NCI-H1694 treated with DMSO at 0.1 percent for 48 hours (cell line): ENCODE measurements at places on chromosomes 16 and 17.

- DNase-seq = no peak
Measured at GRCh38 chr17:37190493-37190892, 185.3 kb upstream of the C17orf78 start.

DNA sequence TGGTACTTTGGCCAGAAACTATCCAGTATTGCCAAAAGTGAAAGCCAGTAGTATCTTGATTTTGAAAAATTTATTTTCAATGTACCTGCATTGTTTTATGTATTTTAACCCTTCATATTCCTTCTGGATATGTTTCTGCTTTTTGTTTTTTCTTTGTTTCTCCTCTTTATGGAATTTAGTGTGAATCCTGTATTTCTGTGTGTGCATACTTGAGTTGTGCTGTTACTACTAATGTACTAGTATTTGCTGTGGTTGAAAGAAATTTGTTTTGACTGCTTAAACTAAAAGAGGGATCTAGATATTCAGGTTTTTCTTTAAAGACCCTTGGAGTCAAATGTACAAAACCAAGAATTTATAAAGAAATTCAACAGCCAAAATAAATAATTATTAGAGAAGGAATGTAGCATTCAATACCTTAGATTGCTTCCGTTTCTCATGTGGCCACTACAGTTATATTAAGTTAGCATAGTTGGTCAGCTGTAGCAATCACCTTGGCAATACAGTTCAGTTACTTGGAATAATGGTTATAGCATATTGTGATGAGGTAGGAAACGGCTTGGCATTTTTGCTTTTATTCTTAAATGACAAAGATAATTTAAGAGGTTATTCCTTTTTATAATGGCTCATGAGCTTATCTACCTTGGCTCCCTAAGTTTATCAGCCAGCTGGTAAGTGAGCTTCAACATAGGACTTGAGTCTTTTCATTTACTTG is 4.9 kb downstream of the PHKB start:
- no peak for DNase-seq

DNA sequence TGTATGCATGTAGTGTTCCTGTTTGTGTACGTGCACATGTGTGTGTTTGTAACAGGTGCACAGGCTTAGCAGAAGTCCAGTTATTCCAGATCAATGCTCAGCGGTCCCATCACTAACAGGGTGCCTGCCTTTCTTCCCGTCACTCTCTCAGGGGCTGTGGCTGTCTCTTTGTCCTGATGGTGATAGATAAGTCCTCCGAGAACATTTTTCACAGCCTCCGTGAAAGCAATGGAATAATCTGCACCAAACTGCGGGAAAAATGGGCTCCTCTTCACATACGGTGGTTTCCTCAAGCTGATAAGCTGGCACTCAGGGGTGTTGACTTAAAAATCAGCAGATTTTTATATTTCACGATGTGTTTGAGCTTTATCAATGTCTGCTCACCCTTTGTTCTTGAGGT is 342.3 kb downstream of the TMEM114 start:
- no peak for DNase-seq

GRCh38 chr17:71184716-71185115 is 936.1 kb upstream of the SOX9 start:
- no peak for DNase-seq

DNA sequence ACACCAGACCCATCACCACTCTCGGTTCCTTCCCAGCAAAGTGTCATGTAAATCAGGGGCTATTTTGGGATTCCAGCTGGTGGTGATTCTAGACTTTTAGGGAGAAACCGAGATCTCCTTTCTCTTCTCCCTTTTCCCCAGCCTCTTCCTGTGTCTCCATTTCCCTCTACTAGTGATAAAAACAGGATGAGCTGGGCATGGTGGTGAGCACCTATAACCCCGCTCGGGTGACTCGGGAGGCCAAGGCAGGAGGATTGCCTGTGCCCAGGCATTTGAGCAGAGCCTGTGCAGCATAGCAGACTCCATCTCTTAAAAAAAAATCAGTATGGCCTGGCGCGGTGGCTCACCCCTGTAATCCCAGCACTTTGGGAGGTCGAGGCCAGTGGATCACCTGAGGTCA is 6.1 kb downstream of the TBX21 start:
- DNase-seq = no peak

DNA sequence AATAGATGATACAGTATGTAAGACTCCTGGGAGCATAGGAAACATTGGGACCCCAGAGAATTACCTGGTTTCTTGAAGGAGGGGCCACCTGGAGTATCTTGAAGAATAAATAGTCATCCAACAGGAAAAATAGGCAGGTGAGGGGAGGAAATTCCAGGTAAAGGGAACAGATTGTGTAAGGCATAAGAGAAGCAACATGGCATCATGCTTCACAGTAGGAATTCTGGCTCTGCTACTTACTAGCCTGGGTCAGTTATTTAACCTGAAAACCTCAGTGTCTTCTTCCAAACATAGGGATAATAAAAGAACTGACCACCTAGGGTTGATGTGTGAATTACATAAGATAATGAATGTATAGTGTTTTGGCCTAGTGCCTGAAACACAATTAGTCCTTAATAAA is 122.1 kb downstream of the CA10 start:
- no peak for DNase-seq

DNA sequence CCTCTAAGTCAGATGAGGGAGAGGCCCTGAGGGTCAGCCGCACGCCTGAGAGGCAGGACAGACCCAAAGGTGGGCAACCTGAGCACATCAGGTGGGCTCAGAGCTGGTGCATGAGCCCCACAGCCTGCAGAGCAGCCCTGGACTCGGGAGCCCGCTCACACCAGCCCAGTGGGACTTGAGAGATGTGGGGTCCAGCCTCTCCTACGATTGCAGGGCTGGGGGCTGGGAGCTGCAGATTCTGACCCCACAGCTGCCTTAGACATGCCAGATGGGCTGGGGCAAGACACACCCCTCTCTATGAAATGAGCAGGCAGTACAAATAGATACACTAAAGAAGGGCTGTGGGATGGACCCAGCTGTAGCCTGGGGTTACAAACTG is 77.1 kb upstream of the RBL2 start:
- no peak for DNase-seq

- DNase-seq = no peak
Measured at GRCh38 chr17:51029142-51029541, 91.5 kb downstream of the SPAG9 start.

GRCh38 chr17:30368912-30369720 is 9.6 kb upstream of the CPD start:
- peak; percentile 12 for DNase-seq

GRCh38 chr17:16025202-16025601 is 25.6 kb downstream of the TTC19 start:
- no peak for DNase-seq

GRCh38 chr17:1583556-1583955 is 21.0 kb upstream of the PITPNA start:
- no peak for DNase-seq

- no peak for DNase-seq
Measured at GRCh38 chr16:79598348-79599181, 2.0 kb downstream of the MAF start.

DNA sequence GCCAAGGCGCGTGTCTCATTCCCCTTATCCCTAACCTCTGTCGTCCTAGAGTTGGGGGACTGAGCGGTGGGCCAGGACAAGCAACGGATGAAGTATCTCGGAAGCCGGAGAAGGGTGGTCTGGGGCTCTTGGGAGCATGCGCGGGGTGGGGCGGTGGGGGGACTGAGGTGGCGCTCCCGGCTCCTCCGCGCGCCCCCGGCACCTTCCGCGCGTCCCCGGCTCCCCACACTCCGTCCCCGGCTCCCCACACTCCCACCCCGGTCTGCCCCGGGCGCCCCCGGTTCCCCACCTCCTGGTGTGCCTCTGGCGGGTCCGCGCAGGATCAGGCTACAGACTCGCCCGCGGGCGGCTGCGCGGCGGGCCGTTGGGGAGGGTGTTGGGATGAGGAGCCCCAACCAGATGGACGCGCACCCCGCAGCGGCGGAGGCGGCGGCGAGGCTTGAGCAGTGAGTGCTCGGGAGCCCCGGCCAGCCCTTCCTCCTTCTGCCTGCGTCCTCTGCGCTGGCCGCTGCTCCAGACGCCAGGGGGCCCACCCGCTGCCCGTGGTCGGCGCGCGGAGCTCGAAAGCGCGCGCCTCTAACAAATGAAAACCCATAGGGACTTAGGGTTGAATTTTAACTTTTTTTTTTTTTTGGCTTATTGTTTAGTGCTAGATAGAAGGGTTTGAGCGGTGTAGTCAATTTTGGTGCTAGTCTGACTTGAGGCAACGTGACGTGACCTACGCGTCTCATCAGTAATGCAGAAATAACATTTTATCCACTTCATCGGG is 5.6 kb upstream of the CRYM start:
- DNase-seq = no peak

DNA sequence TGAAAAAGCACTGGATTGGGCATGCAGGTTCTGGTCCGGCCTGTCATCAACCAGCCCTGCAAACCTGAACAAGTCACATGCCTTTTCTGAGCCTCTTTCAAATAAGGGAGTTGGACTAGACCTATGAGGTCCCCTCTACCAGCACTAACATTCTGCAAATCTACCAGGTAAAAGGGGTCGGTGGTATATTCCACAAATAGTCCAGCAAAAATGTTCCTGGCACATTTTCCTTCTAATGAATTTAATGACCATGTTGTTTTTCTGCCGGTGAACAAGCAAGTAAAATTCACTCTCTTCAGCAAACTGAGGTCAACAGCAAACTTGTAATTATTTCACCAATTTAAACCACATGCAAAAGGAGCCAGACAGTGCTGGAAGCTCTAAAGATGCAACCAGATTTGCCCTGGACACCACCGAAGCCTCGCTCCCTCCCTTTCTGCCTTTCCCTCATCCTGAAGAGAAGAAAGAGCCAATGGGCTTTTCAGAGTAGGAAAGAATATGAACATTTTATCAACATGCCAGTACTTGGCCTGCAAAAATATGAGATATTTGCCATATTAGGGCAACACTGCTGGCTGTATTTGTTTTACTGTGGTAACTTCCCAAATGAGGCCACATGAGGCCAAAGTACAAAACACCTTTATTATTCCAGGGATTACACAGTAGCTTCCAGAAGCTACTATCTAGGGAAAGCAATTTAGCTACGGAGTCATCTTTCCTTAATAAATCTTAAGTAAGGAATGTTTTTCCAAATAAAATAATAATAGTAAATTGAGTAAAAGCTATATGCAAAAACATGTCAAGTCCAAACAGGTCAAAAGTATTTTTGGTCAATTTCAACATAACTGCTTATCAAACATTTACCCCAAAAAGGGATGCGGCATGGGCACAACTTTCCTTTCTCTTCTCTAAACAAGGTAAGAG is 45.0 kb downstream of the USP31 start:
- no peak for DNase-seq

DNA sequence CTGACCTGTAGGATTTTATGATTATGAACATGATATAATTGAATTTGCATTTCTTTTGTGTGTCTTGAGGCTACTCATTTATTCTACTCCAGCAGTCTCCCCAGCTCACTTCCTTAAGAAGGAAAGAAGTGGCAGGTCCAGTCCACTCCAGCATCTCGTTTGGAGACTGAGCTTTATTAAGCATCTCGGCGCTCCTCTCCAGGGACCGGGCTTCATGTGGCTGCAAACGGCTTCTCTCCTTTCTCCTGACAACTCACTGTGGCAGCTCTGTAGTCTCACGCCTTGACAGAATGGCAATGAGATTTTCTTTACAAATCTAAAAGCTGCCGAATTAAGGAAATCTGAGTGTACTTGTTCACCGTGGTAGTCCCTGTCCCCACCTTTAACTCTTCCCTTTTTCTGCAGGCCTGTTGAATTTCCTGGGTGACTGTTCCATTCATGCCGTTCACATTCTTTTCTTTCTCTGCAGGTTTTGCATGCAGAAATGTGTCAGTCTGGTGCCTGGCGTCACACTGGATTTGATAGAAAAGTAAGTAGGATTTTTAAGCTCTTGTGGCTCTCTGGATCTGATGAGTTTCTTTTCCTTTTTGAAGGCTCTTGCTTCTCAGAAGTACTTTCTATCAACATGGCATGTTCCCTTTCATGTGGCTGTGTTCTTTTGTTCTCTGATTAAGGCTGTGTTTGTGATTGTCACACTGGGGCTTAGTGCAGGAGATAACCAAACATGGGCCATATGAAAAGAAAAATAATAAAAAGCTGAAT is 200.5 kb upstream of the CHMP6 start:
- DNase-seq = no peak

GRCh38 chr17:6492892-6493674 is 48.8 kb downstream of the PIMREG start:
- no peak for DNase-seq

DNA sequence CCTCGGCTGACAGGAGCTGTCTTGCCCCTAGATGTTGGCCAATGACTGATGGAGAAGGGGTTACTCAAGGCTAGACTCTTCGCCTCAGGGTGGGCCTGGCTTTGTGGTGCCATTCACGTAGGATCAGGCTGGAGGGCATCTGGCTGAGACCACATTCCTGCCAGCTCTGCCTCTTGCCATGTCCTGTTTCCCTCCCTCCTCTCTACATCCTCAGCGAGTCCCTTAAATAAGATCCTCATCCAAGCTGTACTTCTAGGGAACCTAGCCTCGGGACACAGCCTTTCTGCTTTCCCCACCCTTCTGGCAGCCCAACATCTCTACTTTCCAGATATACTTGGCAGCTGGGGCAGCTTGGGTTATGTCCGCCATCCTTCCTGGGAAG is 27.9 kb upstream of the EFCAB13 start:
- no peak for DNase-seq

DNA sequence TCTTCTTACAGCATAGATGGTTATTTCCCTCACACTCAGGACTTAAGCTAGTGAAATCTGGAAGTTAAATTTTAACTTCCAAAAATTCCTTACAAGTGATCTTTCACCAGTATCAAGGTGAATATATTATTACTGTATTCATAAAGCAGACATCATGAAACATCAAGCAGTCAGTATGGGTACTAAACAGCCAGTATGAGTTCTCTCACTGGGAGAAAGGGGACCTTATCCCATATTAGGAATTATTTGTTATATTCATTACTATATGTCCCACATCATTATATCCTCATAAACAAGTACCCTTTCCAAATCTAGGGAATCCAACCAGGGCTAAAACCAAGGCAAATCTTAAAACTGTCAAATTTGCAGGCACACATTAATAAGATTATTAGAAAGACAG is 15.3 kb downstream of the NUFIP2 start:
- DNase-seq = no peak

- DNase-seq = no peak
Measured at GRCh38 chr16:21698169-21699032, 34.6 kb downstream of the OTOA start.

DNA sequence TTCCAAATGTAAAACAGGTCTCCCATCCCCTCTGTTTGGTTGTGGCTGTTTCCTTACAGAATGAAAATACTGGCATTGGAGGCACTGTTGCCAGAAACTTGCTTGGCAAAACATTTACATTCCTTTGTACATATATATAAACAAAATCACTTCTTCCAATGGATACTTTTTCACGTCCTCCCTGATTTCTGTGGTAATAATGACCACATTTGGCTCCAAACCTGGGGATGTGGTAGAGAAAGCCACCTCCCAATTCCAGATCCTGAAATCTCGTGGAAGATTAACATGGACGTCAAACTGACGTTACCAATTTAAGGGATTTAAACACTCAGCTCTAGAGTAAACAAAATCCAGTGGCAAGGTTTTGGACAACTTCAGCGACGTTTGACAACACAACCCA is 370.8 kb upstream of the ZFHX3 start:
- DNase-seq = no peak

GRCh38 chr16:31357324-31358109 is 2.5 kb downstream of the ITGAX start:
- no peak for DNase-seq

GRCh38 chr17:65121916-65122806 is 15.0 kb upstream of the RGS9 start:
- DNase-seq = no peak
